ENCODE measurements at places on chromosomes 16 and 17.

GRCh38 chr17:54029986-54030385 lies 207.3 kb downstream of the KIF2B start:
- DNase-seq = no peak

GRCh38 chr17:48610282-48611211 lies at the start of gene HOXB7:
Gene HOXB7, minus strand, starts transcription at chr17:48611017. Its CDS starts 99 bp downstream, at chr17:48610918.
- peak; percentile 82 for DNase-seq

DNA sequence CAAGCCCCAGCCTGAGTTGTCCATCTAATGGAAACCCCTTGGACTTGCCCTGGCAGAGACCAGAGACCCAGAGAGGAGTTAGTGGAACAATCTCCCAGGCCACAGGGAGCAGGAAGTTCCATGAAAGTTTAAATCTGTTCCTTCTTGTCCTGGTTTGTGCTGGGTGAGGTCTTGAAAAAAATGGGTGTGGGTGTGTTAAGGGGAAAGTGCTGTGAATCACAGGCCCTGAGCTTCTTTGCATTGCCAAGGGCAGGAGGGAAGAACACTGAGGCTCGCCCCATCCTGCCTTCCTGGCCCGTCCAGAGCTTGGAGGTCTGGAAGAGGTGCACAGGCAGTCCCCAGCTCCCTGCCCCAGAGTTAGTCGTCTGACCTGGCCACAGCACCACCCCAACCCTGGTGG lies 2.3 kb downstream of the ADORA2B start:
- DNase-seq = no peak

DNA sequence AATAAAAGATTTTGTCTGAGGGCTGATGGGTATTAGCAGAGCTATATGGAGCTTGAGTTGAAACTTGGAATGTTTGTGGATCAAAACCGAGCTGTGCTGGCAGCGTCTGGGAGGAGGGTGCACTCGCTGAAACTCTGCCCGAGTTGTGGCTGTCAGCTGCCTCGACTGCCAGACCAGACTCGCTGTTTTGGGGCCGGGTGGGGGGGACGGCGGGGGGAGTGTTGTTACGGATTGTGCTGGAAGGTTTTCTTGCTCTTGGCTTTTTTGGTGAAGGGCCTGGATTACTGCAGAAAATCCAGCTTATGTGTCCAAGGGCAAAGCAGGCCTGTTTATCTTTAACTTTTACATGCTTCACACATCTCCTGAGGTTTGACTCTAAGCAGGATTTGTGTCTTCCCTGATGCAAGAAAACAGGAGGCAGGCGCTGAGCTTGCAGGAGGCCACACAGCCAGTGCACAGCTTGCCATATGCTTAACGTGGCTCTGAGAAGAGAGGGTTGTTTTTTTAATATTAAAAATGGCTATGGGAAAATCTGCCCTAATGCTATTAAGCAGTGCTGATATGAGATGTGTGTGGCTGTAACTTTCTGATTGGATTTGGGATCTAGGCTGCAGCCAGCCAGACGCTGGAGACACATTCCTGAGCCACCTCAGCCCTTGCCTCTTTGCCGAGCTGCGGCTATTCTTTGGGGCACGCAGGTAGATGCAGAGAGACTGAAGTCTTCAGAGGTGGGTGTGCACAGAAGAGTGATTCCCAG lies 20.5 kb upstream of the RPTOR start:
- no peak for DNase-seq

DNA sequence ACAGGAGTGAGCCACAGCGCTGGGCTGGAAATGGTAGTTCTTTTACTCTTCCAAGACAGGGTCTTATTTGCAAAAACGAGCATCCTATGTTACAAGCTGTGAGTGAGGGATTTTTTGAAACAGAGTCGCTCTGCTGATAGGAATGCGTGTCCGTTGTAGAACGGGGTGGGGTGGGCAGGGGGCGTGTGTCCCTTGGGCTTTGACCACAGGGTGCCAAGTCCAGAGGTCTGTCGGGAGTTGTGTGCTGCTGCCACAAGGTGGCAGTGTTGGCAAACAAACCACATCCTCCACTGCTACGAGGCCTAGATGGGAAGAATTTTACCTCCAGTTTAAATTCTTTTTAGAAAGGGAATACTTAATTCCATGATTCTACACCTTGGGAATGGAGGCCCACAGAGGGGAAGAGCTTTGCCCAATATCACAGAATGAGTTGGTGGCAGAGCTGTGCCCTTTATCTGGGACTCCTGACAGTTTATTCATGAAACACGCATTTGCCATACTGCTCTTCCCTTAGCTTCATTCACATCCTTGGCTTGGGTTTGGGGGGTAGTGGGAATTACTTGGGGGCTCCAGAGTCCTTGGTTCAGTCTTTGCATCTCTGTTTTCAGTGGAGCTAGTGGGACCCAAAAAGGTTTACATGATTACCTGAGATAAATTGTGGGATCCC lies 30.6 kb upstream of the ETV4 start:
- peak; percentile 36 for DNase-seq

DNA sequence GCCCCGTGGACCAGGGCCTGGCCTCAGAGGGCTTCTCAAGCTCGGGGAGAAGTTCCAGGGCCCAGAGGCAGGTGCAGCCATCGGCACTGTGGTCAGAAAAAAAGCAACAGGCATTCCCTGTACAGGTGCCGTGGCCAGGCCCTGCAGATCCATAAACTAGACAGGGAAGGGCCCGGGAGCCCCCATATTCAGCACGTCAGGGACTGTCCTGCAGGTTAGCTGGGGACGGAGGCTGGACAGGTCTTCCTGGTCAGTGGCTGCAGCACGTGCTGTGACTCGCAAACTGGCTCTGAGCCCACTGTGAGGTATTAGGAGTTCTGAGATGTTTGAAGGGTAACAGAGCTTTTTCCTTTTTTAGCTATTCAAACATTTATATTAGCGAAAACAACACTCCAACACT lies 15.0 kb upstream of the C16orf95 start:
- no peak for DNase-seq

DNA sequence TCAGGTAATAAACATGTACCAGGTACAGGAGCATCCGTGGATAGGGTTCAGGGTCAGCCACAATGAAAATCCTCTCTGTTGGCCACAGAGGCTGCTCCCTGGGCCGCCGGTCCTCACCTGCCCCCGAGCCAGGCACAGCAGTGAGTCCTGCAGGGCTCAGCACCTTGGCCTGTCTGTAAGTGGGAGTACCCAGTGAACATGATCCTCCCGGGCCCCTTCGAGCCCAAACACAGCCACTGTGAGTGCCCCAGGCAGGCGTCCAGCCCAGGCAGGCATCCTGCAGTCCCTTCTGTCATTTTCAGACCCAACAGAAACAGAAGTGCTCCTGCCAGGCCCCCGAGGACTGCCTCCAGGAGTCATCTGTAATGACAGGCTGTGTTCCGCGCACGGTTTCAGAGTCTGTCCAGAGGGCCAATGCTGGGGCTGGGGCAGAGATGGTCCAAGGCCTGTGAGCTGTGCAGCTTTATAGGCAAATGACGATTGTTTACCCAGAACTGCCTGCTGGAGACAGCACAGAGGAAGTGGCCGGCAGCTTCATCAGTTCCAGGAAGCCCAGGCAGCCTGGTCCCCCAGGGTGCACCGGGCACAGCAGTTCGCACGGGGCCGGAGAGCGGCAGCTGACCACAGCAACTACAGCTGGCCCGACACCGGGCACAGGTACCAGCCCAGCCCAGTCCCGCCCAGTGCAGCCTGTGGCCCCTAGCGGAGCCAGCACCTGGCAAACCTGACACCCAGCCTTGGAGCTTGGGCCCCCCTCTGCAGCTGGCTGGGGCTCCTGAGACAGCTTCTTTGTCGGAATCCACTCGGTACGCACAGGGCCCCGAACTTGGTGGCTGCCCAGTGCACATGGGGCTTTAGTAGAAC lies 13.2 kb downstream of the SLC7A5 start:
- no peak for DNase-seq

DNA sequence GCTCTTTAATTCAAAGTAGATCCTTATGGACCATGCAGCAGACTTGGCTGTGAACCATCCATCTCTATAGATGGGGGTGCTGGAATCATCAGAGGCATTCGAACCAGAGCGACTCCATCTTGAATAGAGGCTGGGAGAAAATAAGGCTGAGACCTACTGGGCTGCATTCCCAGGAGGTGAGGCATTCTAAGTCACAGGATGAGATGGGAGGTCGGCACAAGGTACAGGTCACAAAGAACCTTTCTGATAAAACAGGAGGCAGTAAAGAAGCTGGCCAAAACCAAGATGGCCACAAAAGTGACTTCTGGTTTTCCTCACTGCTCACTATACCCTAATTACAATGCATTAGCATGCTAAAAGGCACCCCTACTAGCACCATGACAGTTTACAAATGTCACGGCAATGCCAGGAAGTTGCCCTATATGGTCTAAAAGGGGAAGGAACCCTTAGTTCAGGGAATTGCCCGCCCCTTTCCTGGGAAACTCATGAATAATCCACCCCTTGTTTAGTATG lies 89.2 kb upstream of the BRD7 start:
- DNase-seq = no peak

DNA sequence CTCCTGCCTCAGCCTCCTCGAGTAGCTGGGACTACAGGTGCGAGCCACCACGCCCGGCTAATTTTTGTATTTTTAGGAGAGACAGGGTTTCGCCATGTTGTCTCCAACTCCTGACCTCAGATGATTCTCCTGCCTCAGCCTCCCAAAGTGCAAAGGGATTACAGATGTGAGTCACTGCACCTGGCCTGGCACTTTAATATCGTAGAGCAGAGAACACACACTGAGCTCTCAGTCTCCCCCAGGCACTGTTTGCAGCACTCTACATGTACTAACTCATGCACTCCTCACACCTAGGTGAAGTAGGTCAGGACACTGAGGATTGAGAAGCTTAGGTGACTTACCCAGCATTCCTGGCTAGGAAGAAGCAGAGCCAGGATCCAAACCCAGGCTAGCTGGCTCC lies 15.0 kb downstream of the C17orf100 start:
- DNase-seq = no peak

- no peak for DNase-seq
Observed at GRCh38 chr16:67245674-67246080, 1.6 kb downstream of the FHOD1 start.

DNA sequence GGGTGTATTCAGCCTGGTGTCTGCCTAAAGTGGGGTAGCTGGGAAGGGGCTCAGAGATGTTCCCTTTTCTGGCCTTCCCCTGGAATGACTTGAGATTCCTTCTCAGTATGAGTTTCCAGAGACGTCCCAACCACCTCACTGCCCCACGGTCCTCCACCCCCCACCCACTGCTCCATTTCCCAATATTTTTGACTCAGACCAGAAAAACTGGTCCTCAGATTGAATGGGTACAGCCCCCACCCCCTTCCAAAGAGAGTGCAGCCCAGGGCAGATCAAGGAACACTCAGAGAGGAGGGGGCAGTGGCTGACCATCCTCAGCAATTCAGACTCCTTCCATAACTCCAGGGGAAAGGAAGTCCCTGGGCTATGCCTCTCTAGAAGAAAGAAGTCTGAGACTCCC lies 3.2 kb downstream of the ACLY start:
- DNase-seq = no peak

- DNase-seq = no peak
Observed at GRCh38 chr16:81492311-81492761, 47.7 kb downstream of the CMIP start.

- DNase-seq = no peak
Observed at GRCh38 chr17:71438631-71439146, 682.1 kb upstream of the SOX9 start.

DNA sequence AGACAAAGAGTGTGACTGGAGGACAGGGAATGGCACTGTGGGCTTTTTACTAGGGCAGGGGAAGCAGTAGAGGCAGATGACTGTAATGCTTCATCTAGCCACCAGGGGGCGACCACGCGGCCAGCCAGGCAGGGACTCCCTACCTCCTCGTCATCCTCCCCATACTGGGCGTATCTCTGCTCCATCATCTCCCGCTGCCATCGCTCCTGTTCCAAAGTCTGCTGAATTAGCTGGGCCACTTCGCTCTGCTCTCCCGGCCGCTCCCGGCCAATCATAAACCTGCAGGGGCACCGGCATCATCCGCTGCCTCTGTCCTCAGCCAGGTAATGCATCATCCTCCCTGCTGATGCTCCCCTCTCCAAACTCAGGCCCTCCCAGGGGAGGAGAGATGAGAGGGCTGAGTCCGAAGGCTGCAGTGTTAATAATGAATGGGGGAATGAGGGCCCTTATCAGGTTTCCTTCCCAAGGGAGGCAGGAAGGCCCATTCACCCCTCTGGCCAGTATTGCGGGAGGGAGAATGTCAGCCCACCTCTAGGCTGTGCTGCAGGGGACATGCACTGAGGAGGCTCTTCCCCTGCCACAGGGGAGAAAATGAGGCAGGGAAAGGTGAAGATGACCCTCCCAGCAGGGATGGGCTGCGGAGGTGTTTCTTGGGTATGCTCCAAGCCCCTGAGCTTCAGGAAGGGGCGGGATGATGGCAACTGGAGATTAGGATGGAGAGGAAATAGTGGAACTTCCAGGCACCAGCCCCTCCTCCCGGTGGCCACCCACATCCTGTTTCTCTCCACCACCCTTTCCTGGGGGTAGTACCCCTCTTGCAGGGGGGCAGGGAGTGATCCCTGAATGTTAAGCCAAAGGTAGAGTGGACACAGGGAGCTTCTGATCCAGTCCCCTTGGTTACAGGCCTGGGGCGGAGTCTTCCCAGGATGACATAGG lies 10.3 kb upstream of the SAMD14 start:
- peak; percentile 67 for DNase-seq

DNA sequence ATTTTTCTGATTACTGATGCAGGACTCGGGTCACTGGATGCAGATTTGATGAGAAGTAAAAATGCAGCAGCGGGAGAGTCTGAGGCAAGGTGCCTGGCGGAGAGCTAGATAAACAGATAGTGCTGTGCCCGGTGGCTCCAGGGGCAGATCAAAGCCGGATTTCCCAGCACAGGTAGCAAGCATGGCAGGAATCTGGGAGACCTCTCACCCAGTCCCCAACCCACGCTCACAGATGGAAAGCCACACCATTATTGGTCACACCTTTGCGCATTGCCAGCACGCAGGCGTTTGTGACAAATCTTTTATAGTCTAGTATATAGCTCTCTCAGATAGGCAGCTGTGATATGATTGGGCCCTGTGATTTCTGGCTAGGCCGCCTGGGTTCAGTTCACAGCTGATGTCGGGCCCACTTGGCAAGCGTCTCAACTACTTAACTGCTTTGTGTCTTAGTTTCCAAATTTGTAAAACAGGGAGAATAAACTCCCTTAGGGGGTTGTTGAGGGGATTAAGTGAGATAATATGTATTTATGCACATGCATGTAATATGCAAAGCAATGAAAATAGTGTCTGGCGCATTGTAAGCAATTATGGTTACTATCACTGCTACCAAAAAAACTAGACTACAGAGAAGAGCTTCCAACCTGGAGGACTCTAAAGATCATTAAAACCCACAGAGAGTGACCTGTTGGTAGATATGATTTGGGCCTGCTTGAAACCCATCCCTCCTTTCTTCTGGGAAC lies 42.0 kb upstream of the NFAT5 start:
- no peak for DNase-seq

DNA sequence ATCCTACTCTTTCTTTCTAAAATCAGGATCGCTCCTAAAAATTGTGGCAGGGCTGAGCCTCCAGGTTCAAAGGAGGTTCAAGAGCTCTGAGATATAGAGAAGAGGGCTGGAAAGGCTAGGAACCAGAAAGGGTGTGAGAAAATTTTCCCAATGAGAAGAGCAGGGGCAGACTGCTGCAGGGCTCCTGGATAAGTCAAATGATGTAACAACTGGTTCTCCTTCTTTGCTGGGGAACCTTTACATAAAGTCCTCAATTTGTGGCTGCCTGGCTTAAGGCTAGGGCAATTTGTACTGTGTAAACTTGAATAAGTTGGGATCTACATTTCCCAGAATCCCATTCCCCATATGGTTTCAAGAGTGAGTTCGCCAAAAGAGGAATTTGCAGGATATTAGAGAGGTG lies 16.3 kb upstream of the AKAP1 start:
- DNase-seq = no peak
